ENCODE measurements at places on chromosomes 7 and 10. TPM values are rescaled to one million over a fixed set of nuclear protein-coding genes. Genes with fewer than 3 reads are reported as not detected.

DNA sequence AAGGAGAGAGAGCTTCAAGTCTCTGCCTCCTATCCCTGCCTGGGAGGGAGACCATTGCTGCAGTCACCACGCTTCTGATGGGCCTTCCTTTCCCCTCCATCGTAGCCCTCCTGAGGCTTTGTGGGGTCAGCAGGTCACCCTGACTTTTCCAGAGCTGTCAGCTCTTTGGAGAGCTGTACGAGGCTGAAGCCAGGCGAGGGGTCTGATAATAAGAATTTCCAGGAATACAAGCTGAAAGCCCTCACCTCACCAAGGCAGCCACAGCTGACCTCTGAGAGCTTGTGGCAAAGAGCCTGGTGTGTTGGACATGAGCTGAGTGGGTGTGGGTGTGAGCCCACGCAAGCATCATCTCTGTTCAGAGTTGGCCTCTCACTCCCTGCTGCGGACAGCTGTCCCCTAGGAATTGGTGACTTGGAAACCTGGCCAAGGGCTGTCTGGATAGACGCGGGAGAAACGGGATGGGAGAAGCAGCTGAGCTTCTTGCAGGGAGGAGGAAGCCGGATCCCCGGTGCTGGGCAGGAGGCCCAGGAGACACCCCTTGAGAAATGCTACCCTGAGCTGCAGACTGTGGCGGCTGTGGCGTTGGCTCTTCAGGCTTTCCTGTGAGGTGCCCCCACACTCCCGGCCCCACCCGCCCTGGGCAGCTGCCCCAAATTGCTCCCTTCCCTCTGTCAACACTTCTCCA is 122.1 kb upstream of the BTBD16 start:
- no peak for DNase-seq

DNA sequence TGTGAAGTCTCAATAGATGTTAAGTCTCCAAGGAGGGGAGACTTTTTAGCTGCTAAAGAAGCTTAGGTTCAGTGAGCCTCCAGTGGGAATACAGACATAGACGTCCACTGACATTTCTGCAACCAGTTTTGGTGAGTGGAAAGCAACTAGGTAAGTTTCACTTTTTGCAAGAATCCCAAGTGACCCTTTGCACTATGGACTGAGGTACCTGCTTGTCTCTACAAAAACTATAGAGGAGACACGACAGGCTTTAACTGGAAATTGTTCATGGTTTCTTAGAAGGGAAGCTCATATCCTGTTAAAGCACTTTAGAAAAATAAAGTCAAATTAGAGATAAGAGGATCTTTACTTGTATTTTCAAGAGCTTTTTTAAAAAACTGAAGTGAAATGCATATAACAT is 38.6 kb downstream of the GBF1 start:
- no peak for DNase-seq

GRCh38 chr7:2063563-2064260 is 169.0 kb downstream of the MAD1L1 start:
- no peak for DNase-seq

GRCh38 chr7:93301736-93302135 is 69.6 kb downstream of the VPS50 start:
- no peak for DNase-seq

Gene ENTPD1
- total RNA-seq, result 1.9 TPM

All from left lobe of liver (tissue), 2 donors.